Stimulated activated CD4-positive, alpha-beta T cell treated with anti-CD3 and anti-CD28 coated beads, Interleukin-4, amount 100 ng/mL, for 1 hour (primary cell): ENCODE measurements at places on chromosomes 3 and 15.

GRCh38 chr3:77372634-77373346 lies 332.9 kb downstream of the ROBO2 start:
- DNase-seq = no peak

DNA sequence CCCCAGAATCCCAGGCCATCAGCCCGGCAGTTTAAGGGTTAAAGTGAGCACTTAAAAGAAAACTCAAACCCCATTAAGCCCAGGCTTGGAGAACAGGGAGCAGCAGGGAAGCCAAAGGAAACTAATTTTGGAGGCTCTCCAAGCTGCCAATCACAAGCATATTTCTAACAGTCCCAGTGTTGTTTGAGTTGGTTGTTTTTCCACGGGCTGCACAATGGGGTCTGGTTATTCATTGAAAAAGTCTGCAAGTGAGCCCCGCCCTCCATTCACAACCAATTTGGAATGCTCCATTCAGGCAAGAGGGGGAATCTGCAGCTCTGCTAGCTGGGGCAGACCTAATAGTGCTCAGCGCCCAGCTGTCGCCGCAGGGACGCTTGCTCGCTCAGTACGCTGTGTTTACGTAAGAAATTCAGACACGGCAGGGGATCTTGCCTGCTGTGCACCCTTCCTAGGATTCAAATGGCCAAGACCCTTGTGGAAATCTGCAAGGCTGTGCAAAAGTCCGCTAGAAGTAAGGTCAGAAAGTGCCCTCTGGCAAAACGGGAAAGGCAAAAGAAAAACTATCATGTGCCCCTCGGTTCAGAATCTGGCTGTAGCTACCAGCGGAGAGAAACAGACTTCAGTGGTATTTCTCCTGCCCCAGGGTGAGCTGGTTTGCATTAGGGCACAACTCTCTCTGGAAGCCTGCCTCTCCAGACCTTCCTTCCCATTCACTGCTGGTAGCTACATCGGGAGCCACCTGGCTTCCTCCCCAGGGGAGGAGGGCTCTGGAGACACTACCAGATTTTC lies 11.0 kb downstream of the ETV5 start:
- DNase-seq = no peak

DNA sequence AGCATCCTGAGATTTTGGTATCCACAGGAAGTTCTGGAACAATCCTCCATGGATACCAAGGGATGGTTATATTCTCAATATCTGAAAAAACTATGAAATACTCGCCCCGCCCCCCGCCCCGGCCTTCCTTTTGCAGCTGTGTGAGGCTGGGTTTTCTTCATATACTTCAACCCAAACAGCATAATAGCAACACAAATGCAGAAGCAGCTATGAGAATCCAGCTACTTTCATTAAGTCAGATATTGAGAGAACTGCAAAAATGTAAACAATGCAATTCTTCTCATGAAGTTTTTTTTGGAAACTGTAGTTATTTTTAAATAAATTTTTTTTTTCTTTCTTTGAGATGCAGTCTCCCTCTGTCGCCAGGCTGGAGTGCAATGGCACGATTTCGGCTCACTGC lies 10.9 kb upstream of the IDH2 start:
- no peak for DNase-seq

GRCh38 chr3:145939431-145939830 lies 221.6 kb downstream of the PLOD2 start:
- DNase-seq = no peak

GRCh38 chr15:100158356-100158755 lies 183.4 kb downstream of the ADAMTS17 start:
- no peak for DNase-seq

DNA sequence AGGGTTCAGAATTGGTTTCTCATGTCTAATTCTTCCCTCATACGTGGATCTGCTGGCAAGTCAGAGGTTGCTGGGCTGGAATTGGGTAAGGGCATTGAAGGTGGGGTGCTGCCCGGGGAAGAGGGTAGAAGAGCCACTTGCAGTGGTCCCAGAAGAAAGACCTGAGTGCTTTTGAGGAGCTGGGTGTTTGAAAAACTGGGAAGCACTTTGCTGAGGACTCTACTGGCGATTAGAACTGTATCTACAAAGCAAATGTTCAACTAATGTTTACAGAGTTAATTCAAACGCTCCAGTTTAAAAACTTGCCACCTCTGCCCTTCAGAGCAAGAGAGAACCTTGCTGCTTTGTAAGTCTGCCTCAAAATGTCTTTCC lies 21.9 kb downstream of the TRIM71 start:
- DNase-seq = no peak

DNA sequence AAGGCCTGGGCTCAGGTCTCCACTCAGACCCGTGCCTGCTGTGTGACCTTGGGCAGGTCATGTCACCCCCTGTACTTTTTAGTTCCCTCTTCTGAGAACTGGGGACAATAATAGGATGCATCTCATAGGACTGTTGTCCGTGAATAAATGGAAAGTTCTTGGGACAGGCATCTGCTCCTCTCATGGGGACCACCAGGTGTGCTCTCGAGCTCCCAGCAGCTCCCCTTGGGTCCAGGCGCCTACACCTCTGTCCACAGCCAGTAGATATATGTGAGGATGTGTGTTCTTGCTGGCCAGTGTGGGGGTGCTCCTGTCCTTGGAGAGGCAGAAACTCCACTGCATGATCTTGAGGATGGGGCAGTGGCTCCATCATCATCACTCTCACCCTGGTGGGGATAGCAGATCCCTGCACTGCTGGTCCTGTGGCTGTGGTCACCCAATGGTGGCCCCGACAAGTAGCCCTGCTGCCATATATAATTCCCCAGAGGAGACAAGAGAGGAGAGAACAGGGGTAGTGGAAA lies 257.6 kb upstream of the TLE3 start:
- DNase-seq = no peak

DNA sequence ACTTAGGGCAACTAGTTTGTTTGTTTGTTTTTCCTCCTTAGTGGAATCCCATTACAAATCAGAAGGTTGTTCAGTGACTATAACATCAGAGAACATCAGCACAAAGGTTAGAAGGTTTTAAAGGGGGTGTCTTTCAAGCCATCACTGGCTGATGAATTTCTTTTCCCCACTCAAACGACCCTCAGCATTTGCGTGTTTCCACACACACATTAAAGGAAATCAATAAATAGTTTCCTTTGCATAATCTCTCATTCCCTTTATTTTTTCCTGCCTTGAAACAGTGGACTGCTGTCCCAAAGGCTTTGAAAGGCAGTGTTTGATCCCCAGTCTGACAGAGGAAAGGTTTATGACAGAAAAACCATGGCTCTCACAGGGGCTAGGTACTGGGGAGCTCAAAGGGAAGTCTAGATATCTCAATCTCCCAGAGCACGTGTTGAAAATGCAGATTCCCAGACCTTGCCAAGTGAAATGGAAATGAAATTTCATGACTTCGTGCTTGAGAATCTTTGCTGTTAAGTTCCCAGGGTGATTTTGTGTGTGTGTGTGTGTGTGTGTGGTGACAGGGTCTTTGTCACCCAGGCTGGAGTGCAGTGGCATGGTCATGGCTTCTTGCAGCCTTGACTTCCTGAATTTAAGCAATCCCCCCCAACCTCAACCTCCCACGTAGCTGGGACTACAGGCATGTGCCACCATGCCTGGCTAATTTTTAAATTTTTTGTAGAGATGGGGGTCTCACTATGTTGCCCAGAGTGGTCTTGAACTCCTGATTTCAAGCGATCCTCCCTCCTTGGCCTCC lies 2.2 kb upstream of the INTS14 start:
- DNase-seq = no peak

DNA sequence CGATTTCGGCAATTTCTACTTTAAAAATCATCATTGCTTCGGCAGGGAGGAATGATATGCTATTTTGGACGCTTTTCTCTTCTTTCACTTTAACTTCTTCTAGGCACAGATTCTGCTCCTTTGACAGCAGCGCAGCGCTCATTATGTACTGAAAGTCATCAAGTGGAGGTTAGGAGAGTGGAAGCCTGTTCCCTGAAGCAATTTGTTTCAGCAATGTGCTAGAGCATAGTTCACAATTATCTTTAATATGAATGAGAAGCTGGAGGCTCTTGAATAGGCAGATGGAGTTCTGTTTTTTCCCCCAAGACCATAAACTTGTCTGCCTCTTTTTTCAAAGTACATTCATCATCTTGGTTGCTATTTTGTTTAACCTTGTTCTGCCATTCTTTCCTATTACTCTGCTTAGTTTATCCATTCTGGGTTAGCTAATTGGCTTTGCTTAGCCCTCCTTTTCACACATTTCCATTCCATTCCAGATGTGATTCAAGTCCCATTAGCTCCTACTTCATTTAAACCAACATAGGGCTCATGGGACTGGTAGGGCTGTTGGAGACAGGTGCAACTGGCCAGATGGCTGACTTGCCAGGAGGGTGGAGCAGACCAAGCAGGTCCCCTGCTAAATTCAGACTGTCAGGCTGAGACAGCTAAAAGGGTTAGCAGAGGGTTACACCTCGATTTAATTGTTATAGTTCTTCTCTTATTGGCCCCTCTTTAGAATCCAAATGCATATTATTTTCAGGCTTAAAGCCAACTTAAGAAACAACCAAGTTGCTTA lies 534.7 kb upstream of the CBLB start:
- DNase-seq = no peak

GRCh38 chr3:128884992-128885391 lies 5.6 kb downstream of the ACAD9 start:
- no peak for DNase-seq

GRCh38 chr3:153095441-153095840 lies 66.6 kb upstream of the RAP2B start:
- DNase-seq = no peak

GRCh38 chr3:167732313-167733065 lies 2.2 kb downstream of the PDCD10 start:
- no peak for DNase-seq

- no peak for DNase-seq
These were observed 1.7 kb downstream of the PLA2G4D start for GRCh38 chr15:42092398-42093318.

- DNase-seq = no peak
These were observed 388.0 kb downstream of the ZBTB20 start for GRCh38 chr3:114758831-114759699.

- no peak for DNase-seq
These were observed 54.8 kb upstream of the CMSS1 start for GRCh38 chr3:99762901-99763300.

GRCh38 chr15:57144448-57144847 lies 226.0 kb downstream of the TCF12 start:
- DNase-seq = no peak

GRCh38 chr15:67501836-67502461 lies 19.0 kb upstream of the C15orf61 start:
- no peak for DNase-seq

DNA sequence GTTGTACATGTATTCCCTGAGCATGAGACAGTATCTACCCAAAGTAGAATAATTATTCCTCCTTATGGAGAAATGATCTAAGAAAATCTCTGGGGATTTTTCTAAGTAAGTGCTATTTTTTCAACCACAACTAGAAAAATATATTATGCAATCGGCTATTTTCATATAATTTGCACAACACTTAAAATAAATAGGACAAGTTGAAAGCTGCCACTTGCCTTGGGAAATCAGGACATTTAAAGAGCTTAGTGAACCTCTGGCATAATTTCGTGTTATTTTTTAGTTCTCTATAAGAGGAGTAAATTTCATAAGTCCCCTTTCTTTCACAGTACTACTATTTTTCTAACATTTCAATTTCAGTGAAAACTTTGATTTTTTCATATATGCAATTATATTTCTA lies 672.1 kb downstream of the OTOL1 start:
- no peak for DNase-seq

- no peak for DNase-seq
These were observed 295.5 kb downstream of the RPLP1 start for GRCh38 chr15:69748131-69748530.

GRCh38 chr15:66108483-66109265 lies 144.9 kb downstream of the MEGF11 start:
- no peak for DNase-seq

- no peak for DNase-seq
These were observed 30.3 kb downstream of the HCLS1 start for GRCh38 chr3:121630355-121630754.

- DNase-seq = no peak
These were observed 21.9 kb downstream of the LTF start for GRCh38 chr3:46442576-46443530.

GRCh38 chr3:60309539-60310268 lies 941.5 kb downstream of the FHIT start:
- DNase-seq = no peak

- DNase-seq = no peak
These were observed 75.8 kb downstream of the RARB start for GRCh38 chr3:25503898-25504301.

DNA sequence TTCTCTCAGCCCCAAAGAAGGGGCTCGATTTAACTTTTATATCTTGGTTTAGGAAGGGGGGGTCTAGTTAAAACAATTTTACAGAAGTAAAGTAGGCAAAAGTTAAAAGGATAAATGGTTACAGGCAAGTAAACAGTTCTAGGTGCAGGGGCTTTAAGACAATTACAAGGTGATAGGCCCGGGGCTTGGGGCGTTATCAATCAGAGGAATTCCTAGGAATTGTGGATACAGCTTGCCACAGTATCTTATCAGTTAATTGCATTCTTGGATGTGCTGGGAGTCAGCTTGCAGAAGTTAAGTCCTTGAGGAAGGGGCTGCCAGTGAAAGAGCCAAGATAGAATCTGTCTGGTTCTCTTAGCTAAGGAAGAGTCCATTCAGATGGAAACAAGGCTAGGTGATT lies 52.7 kb downstream of the NSMCE3 start:
- no peak for DNase-seq

GRCh38 chr3:100798012-100798411 lies 88.7 kb downstream of the TFG start:
- no peak for DNase-seq

DNA sequence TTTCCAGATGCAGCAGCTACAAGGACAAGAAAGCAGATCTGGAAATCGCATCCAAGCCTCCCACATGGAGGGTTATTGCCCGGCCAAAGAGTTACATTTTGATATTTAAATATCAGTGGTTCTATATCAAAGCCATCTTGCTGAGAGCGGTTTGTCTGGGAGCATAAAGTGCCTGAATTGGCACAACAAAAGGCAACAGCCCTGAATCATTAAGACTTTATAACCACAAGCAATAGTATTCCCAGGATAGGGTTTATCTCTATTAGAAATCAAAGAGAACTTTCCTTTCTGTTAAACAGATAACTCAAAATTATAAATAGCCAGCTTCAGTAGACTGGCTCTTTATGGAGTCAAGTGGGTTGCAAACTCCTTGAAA lies 564.7 kb downstream of the ROBO1 start:
- no peak for DNase-seq

GRCh38 chr3:125186800-125187598 lies 25.5 kb downstream of the SLC12A8 start:
- DNase-seq = no peak
